Islet precursor cell (in vitro differentiated cells): ENCODE measurements at places on chromosomes 6 and 20.

DNA sequence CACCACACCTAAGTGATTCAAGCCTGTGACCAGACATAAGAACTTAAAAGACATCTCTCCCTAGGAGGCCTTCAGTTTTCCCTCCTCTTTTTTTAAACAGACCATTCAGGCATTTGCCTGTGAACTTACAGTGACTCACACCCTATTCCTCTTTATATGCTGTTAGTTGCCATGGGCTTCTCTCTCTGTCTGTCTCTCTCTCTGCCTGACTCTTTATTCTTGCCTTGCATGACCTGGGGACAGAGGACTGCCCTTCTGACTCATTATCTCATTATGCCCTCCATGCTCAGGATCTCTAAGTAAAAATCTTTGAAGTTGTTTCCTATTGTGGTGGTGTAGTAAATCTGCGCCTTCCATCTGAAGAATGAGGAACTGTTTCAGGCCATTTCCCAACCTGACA, 442.2 kb upstream of the MAN1A1 start:
- peak; percentile 80 for DNase-seq

DNA sequence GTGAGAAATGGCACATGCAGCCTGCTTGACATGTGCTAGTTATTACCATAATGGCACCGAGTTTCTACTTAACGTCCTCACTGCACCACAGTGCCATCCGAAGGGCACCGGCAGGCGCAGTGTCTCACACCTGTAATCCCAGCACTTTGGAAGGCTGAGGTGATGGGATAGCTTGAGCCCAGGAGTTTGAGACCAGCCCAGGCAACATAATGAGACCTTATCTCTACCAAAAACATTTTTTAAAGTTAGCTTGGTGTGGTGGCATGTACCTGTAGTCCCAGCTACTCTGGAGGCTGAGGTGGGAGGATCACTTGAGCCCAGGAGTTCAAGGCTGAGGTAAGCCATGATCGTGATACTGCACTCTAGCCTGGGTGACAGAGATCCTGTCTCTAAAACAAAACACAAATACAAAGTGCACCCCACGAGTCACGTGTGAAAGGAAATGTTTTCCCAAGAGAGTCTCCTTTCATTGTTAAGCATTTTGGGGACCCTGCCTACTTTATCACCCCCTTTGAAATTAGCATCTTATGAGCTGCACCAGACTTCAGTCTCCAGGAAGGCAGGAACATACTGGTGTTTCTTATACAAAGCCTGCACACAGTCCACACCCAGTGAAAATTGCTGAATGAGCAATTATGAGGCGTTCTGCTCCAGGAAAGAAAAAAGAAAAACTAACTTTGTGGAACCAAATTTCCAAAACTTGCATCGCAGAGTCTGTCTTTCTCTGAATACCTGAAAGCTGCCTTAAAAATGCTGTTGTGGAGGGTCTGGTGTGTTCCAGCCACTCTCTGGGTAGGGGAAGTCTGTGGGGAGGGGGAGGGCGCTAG, 47.1 kb upstream of the FOXQ1 start:
- no peak for DNase-seq

DNA sequence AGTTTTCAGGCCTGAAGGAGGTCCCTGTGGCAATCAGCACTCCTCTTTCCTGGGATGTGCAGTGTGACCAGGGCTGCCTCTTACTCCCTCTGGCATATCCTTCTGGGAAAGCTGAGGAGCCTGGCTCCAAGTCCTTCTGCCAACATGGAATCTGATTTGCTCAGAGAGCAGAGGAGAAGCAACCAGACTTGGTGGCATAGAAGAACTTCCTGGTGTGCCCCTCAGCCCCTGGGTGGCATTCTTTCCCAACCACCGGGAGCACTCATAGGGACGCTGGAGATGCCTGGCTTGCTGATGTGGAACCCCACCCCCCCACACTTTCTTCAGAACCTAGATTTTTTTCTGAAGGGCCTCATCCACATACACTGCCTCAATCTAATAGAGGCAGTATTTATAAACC, 107.6 kb upstream of the TRAF3IP2 start:
- DNase-seq = no peak

GRCh38 chr20:63686094-63686491, 10.4 kb upstream of the TNFRSF6B start:
- no peak for DNase-seq

DNA sequence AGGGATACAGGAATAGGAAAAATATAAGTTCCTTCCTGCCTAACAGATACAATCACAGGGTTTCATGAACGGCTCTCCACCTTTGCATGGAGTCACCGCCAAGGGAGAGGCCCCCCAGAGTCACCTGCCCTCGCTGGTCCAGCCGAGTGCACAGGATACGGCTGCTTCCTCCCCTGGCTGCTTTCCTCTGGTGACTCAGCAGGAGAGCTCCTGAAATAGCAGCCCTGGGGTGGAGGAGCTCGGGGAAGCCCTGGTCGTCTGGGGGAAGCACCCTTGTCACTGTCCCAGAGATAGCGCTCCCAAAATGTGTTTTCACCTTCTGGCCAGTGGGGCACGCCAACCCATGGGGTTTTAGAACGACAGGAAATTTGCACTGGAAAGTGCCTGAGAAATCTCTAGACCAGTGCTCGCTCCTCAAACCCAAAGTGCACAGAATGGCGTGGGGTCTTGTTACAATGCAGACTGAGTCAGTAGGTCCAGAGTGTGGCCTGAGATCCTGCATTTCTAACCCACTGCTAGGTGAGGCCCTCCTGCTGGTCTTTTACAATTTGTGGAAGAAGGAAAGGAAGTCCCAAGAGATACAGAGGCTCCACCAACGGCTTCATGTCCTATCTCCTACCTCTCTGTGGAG, 35.9 kb upstream of the FAM50B start:
- peak; percentile 84 for DNase-seq

DNA sequence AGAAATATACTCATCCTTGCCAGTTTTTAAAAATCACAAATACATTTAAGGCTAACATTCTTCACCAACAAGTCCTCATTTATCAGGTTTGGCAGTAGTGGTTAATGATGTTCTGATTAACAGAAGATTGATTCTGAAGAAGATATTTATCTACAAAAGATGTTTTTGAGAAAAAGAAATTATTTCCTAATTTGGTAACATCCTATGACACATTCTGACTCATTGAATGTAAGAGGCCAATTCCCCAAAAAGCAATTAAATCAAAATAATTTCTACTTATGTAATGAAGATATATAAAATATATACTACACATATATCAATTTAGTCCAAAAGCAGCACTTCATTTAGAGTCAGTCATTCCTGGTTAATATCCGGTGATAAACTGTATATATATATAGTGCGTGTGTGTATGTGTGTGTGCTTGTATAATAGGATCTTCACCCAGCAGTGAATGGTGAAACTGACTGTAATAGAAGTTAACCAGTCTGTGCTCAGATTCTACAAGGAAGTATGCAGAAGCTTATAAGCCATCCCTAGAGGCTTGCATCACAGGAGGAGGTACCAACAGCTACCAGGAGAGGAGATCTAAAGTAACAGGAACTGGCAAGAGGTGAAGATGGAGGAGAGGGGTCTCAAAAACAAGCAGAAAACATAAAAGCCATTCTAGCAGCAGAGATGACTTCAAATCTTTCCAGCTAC, 82.9 kb upstream of the MARCKS start:
- DNase-seq = no peak

DNA sequence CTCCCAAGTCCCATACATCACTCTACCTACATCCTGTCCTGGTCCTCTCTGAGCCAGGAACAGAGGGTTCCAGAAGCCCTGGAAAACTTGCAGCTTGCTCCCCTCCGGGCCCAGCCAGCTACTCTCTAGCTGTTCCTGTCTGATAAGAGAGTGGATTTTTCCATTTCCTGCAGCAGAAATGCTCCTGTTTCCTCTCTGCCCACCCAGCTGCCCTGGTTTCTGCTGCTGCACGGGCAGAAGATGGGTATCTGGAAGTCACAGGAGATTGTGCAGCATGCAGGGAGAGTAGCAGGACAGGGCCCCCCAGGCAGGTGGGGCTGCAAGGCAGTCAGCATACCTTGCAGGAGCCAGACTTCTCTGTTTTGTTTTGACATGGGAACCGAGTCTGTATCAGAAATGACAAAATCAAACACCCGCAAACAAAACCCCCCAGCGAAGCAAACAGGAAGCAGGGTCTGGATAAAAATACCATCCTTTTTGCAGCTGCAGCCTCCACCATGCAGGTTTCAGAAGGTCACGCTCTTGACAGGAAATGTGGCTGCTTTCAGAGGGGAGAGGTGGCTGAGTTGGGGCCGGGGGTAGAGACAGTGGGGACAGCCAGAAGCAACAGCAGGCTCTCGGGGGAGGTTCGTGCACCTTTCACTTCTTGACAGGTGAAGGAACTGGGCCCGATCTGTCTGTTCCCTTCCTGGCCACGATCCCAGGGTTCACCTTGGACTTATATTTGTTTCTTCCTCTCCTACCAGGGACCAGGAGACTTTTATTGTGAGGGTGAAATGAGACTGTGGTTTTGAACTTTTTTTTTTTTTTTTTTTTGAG, 50.8 kb upstream of the FAM83D start:
- DNase-seq = no peak

- DNase-seq = no peak
Observed at GRCh38 chr6:89853068-89853467, 23.4 kb downstream of the CASP8AP2 start.

- DNase-seq = peak; percentile 62
Observed at GRCh38 chr6:391559-392440, at the start of gene IRF4. Gene IRF4, plus strand, starts transcription at chr6:391752. Its CDS starts 1,401 bp downstream, at chr6:393153.

DNA sequence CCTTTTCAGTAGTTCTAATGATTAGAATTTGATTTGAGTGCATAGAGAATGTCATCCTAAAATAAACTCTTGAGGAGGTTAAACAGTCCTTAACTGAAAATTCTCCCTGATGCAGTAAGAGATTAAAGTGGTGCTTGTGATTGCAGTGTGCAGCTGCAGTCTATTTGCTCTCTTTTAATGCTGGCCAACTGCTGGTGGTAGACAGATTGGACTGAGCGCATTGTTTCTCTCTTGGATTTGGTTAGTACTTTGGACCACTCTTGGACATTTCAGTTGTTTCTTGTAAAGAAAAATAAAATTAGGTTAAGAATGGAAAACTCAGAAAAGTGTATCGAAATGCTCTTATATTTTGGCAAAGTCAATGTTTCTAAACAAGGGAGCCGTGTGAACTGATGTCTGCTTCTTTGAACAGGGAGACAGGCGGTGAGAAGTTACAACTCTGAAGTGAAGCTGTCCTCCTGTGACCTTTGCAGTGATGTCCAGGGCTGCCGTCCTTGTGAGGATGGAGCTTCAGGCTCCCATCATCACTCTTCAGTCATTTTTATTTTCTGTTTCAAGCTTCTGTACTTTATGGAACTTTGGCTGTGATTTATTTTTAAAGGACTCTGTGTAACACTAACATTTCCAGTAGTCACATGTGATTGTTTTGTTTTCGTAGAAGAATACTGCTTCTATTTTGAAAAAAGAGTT, 127.2 kb downstream of the CD109 start:
- no peak for DNase-seq

DNA sequence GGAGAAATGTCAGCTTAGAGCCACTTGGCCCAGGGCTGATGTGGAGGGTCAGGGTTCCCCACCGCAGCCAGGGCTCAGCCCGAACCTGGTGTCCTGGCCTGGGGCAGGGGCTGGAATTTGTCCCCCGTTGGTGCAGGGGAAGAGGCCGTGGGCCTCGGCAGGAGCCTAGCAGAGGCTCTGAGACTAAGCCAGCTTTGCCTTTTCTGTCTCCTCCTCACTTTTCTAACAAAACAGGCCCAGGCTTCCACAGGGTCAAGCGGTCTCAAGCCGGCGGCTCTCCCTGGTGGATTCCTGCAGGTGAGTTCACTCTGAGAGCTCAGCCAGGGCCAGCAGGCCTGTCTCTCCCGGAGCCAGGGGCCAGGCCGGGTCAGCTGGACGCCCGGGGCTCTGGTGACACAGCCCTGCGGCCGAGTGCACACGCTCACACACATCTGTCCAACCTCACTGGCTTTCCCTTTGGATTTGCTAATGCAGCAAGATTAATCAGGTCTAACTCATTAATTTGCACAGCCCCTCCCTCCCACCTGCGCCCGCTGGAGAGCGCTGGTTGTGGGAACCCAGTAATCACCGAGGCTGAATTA, 2.9 kb upstream of the CHRNA4 start:
- no peak for DNase-seq

- peak; percentile 70 for DNase-seq
Observed at GRCh38 chr6:124962639-124963415, 590 bp downstream of the RNF217 start.

DNA sequence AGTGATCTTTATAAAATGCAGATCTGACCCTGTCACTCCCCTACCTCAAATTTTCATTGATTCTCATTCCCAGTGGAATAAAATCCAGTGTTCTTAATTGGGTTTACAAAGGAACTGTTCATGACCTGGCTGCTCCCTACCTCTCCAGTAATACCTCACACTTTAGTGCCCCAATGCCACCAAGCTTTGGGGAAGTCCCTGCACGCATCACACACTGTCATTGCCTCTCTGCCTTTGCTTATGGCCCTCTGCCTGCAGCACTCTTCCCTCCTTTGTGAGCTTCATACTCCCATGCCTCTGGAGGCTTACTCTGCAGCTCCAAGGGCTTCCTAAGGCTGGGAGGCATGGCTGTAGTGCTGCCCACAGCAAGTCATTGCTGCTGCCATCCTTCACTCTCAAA, 57.4 kb downstream of the TMC2 start:
- no peak for DNase-seq

- DNase-seq = no peak
Observed at GRCh38 chr6:144134176-144134575, 16.1 kb upstream of the STX11 start.

DNA sequence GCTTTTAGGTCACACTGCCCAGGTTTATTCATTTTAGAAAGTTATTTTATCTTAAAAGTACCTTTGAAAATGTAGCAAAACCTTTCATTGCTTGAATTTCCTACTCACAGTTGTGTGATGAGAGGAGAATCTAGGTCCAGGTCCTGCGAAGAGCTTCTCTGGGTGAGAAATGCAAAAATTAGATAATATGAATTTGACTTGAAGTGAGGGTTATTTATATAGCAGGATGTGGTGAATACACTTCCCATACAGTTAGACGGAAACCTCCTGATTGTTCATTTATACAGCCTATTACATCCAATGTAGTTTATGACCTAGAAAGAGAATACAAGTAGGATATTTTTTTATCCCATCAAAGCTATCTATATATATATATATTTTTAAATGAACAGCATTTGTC, 30.5 kb downstream of the CDKAL1 start:
- DNase-seq = no peak

- no peak for DNase-seq
Observed at GRCh38 chr6:166969390-166970002, 13.1 kb upstream of the RNASET2 start.

DNA sequence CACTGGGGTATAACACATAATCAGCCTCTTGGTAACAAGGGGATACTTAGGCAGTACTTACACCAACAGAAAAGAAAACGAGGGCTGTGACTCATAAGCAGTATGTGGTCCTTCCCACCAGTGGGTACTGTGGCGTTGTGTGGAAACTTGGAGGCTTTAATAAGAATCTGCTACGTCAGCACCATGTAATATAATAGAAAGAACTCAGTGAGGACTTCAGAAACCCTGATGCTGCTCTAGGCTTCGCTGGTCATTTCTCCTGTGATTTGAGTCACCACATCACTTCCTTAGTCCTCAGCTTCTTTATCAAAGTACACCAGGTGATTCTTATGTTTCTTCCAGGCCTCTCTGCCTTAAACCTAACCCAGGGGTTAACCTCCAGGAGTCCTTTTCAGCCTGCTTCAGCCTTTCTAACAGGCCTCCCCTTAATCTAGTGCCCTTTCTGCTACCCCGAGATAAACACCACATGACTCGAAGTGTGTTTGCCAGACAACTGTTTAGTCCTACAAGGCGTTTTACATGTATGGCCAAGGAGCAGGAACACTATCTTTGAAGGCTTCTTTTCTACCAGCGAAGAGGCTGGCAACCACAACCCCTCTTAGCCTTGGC, 68.5 kb downstream of the FYN start:
- peak; percentile 25 for DNase-seq

- DNase-seq = no peak
Observed at GRCh38 chr6:124530926-124531325, 431.3 kb upstream of the RNF217 start.

- DNase-seq = no peak
Observed at GRCh38 chr6:168333491-168333890, 13.9 kb upstream of the DACT2 start.
